SJSA1 (cell line): ENCODE measurements at places on chromosomes 13 and 19. TPM values are rescaled to one million over a fixed set of nuclear protein-coding genes. Genes with fewer than 3 reads are reported as not detected.

DNA sequence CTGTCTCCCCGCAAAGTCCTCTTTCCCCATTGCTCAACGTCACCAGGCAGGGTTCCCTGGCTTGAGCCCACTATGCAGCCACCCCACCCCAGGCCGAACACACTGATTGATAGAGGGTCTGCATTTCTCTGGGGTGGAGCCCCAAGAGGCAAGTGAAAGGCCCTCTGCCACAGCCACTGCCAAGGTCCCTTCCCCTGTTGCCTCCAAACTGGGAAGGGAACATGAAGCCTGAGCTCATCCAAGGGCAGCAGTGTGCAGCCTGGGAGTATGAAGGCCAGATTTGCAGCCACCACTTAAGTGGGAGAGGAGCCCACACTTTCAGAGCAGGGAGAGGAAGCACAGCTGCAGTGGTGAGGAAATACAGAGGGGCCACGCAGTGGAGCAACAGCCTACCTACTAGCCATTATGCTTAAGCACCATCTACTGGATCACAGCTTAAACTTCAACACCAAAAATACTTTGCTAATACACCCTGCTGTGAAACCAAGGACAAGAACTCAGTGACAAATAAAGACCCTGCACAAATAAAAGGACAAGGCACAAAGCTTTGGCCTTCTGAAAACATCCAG lies 48.6 kb downstream of the UBL3 start:
- no peak for DNase-seq

DNA sequence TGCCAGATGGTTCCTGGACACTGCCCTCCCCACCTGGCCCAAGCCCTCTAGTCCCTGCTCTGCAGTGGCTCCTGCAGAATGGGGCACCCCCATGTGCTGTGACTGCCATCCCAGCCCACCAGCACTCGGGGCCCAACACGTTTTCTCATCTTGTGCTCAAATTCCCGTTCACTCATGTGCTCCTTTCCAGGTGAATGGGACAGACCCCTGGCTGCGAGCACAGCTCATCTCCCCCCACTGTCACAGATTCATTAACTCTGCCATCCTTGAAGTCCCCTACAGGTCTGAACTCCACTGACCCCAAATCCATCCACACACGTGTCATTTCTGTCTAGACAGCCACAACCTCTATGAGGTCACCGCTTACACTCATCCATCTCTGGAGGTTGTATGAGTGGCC lies 23.6 kb downstream of the TUBA3C start:
- DNase-seq: no peak

DNA sequence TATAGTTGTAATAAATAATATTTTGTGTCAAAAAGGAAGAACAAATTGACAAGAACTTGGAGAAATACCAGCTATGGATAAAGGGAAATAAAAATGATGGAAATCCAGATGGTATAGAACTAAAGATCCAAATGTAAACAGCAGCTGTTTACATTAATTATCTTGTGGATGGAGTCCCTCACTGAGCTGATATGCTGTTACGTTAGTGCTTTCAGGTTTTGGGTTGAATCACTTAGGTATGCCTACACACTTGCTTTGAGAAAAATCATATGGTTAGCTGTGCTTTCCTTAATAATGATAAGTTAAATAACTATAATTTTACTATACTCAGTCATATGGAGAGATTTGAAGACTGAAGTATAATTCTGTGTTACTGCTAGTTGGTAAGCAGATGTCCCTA lies 27.7 kb downstream of the WASF3 start:
- DNase-seq: no peak

DNA sequence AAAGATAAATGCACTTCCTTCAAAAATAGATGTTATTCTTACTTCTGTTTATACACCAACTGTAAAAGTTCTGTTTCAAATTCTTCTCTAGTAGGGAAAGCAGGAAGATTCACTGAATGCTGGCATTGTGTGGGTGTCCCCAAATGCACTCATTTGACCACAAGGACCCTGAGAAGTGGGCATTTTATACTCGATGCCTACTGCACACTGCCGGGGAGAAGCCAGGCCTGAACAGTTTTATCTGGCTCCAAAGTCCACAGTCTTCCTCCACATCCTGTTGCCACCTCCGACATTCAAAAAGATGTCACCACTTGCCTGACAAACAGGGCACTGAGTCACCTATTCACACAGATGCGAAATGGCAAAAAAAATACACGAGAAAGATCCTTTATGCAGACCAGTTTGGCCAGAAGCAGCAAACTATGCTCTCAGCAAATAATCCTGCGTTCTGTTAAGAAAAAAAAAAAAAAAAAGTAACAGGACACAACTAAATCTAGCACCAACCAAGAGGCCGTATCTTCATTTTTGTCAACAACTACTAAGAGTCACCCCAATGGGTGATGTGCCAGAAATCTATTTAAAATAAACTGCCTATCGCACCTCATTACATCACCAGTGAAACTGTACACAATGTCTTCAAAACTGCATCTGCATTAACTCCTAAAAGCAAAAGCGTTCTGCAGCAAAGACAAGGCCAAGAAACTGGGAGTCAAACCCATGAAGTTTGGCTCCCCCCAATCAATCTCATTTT lies 6.2 kb downstream of the ZC3H4 start:
- peak; percentile 60 for DNase-seq

DNA sequence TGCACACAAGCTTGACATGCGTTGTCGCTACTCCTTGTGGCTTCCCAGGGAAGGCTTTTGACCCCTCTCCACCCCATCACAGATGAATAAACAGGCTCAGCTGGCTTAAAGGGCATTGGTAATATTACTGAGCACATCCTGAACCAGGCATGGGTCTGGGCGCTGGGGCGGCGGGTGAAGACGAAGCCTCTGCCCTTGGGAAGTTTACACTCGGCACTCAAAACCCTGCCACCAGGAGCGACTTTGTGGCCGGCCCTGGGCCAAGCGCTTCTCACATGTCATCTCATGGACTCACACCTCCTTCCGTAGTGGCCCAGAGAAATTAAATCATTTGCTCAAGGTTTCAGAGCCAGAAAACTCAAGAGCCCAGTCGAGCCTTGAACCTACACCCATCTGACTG lies 32.6 kb upstream of the ASF1B start:
- no peak for DNase-seq

DNA sequence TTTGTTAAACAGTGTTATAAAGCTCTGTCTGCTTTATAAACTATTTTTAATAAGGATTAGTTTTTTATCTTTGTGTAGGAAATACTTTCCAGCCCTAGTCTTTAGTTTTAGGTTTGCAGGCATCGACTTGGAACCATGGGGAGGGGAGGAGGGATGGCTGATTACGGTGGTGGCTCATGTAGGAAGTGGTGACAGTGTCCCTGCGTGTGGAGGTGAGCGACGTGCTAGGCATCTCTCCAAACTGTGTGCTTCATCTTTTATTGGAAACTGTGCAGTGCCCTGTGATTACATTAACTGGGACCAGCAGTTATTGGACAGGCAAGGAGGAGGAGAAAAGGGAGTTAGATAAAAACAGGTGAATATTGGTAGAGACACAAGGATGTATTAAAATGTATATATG lies 203.8 kb downstream of the ATP8A2 start:
- no peak for DNase-seq

GRCh38 chr13:38850868-38851626 lies 139.6 kb downstream of the STOML3 start:
- DNase-seq: no peak

DNA sequence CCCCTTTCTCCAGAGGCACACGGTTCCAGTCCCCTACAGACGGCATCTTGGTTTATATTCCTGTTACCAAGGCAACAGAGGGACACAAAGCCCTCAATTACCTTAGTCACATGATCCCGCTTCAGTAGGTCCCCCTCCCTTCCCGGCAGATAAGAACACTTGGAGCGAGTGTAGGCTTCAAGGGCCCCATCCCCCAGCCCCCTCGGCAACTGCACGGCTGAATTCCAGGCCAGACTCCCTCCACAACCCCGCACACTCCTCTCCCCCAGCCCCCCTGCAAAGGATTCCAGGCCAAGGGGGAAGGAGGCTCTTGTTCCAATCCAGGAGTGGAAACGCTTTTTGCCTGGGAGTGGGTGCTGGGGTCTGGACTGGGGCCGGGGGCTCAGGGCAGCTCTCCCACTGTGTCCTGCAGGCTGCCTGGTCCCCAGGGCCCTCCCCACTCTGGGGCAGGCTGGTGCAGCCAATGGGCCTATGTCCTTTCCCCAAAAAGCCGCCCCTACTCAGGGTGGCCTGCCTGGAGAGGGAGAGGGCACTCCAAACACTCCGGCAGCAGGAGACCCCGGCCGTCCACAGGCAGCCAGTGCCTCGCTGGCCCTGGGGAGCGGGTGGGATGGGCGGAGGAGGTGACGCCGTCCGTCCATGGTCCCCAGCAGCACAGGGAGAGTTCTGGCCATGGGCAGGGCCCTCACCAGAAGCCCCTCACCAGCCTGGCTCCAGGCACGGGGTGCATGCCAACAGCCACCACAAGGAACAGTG lies 62.6 kb downstream of the MLLT1 start:
- no peak for DNase-seq

DNA sequence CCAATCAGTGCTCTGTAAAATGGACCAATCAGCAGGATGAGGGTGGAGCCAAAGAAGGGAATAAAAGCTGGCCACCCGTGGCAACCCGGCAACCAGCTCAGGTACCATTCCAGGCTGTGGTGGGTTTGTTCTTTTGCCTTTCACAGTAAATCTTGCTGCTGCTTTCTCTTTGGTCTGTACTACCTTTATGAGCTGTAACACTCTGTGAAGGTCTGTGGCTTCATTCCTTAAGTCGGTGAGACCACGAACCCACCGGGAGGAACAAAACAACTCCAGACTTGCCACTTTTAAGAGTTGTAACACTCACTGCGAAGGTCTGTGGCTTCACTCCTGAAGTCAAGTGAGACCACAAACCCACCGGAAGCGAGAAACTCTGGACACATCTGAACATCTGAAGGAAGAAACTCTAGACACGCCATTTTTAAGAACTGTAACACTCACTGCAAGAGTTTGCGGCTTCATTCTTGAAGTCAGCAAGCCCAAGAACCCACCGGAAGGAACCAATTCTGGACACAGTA lies 16.5 kb upstream of the SPACA6 start:
- no peak for DNase-seq

HPN gene
- total RNA-seq: not detected in 2 replicates

DNA sequence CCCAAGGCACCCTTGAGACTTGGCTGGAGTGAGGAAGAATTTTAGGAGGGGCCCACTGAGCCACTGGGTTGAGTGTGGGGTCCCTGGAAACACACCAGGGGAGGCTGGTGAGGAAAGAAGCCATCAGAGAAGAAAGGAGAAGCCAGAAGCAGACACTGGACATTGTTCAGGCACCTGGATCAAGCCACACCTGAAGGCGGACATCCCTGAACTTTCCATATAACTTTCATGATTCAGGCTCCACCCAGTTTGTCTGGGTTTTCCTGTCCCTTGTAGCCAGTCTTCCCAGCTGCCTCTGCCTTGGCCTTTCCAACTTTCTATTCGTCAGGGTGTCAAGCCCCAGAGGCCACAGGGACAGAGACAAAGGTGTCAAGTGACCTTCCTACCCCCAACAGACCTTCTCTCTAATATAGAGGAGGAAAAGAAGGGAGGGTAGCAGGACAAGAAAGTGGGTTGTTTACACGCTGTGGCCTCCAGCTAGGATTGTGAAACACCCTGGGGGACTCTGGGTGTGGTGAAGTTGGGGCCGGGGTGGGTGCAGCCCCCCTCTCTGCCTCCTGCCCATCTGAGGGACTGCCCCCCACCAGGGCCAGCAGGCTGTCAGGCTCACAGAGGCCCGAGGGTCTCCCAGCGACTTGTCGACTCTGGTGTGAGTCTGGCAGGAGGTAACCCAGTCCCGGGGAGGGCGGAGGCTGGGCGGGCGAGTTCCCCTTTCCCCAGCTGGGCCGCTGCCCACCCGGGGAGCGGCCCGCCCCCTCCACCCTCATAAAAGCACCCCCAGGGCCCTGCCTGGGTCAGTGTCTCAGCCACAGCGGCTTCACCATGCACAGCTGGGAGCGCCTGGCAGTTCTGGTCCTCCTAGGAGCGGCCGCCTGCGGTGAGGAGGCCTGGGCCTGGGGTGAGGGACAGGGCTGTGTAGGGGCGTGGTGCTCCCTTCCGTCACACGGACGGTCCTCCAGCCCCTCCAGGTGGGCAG lies at the start of gene CFD:
Gene CFD, plus strand, starts transcription at position 797 of the 976 bp plus-strand sequence. Its CDS starts 26 bp downstream, at position 823.
- no peak for DNase-seq

GRCh38 chr19:18435842-18436670 lies 1.9 kb downstream of the ISYNA1 start:
- DNase-seq: no peak

DNA sequence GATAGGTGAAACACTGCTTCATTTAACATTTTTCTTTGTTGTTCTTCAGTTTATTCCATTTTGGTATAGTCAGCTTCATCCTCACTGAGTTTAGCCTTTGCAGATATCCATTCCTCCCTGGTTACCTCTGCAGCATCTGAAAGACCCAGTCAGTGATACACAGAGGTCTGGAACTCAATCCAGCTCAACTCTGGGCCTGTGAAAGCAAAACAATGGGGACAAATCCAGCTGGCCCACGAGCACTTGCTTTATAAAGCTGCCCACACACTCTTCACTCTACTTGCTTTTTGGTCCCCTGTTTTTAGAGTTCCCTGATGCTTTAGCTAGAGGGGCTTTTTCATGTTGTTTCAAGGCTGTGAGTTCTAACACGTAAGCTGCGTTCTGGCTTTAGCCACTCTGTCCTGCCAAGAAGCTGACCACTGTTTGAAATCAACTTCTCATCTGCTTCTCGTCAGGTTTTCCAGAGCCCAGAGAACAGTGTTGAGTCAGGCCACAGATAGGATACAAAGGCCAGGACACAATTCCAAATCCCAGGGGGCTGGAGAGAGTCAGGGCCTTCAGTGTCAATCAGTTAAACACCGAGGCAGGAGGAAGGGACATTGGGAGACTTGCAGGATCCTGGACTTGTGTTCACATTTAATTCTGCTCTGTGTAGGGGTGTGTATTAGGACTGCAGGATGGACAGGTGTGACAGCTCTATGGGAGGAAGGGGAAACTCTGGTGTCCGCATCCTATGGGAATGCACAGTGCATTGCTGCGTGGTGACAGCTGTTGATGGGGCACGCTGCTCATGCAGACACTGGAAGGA lies 83.5 kb upstream of the RNF113B start:
- DNase-seq: no peak

GRCh38 chr13:42047561-42048341 lies 697 bp upstream of the DGKH start:
- peak; percentile 52 for DNase-seq

FFAR2 gene
- total RNA-seq: not detected in 2 replicates

GRCh38 chr13:51067210-51067701 lies 43.8 kb downstream of the C13orf42 start:
- DNase-seq: no peak

- no peak for DNase-seq
These were observed 151.2 kb downstream of the DIAPH3 start for GRCh38 chr13:60012488-60012887.

GRCh38 chr19:4539693-4540581 lies at the start of gene LRG1:
LRG1 (minus strand) TSS chr19:4540036; CDS start chr19:4540013, 23 bp downstream.
- no peak for DNase-seq

DNA sequence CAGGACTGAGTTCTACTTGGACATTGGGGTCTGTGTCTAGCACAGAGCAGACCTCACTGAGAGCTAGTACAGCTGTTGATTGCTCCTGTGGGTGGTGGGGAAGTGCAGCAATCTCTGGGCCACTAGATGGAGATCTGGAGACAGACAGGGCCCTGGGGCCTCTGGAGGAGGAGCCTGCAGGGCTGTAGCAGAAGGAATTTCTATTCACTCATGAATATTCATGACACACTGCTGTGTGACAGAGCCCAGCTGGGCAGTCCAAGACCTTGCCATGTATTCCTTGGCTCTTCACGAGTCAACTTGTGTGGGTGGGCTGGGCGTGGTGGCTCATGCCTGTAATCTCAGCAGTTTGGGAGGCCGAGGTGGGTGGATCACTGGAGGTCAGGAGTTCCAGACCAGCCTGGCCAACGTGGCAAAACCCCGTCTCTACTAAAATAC lies 37.5 kb downstream of the SUGP2 start:
- peak; percentile 51 for DNase-seq
